ENCODE measurements at places on chromosomes 1 and 21.

DNA sequence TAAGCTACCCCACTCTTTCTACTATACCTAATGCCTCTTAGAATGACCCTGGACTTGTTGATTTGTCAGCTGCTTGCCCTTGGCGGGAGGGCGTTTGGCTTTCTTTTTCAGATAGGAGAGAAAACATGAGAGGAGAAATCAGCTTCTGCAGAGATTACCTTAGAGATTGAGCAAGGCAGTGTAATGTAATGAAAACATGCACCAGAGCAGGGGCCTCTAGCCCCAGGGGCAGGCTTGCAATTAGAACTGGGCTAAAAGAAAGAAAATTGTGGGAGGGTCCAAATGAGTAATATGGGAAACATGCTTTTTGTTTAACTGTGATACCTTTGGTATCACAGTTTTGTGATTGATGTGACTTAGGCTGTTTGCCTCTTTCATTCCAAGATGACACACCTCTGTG is 89.7 kb downstream of the PBX1 start:
- DNase-seq, result no peak

GRCh38 chr1:165484532-165484931 is 39.6 kb upstream of the RXRG start:
- DNase-seq, result no peak

DNA sequence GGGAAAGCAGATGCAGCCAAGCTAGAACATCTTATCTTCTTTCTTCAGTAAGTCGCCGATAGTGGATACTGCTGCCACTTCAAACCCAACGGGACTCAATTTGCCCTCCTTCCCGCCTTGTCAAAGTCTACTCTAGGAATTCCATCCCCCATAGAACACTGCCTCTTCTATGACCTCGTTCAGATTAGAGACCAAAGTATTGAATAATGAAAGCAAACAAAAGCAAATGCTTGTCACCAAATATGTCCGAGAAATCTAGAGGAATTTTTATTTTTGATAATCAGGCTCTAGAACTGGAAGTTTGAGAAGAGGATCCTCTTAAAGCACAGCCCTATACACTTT is 853 bp upstream of the RRAGC start:
- DNase-seq, result no peak

- peak; percentile 94 for DNase-seq
Measured at GRCh38 chr21:33380483-33380998, 22.7 kb upstream of the IFNGR2 start.

GRCh38 chr1:20660847-20661206 is 342 bp downstream of the DDOST start:
- no peak for DNase-seq
